ENCODE measurements at places on chromosomes 13 and 19.

GRCh38 chr13:110600261-110600819 is 15.0 kb upstream of the NAXD start:
- no peak for DNase-seq

DNA sequence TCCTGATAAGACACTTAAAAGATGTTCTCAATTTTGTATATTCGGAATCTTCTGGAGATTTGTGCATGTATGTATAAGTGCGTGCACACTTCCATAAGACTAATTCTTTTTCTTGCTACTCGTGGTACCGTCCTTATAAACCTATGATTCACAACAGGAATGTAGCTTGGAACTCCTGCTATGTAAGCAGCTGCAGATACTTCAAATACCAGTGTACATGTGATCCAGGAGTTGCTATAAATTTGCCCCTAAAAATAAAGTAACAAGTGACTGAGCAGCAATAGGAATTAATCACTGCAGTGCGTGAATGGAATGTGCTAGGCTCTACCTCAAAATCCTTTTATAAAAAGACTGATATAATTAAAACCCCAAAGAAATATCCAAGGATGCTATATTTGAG is 214.9 kb downstream of the KLF5 start:
- DNase-seq: no peak

DNA sequence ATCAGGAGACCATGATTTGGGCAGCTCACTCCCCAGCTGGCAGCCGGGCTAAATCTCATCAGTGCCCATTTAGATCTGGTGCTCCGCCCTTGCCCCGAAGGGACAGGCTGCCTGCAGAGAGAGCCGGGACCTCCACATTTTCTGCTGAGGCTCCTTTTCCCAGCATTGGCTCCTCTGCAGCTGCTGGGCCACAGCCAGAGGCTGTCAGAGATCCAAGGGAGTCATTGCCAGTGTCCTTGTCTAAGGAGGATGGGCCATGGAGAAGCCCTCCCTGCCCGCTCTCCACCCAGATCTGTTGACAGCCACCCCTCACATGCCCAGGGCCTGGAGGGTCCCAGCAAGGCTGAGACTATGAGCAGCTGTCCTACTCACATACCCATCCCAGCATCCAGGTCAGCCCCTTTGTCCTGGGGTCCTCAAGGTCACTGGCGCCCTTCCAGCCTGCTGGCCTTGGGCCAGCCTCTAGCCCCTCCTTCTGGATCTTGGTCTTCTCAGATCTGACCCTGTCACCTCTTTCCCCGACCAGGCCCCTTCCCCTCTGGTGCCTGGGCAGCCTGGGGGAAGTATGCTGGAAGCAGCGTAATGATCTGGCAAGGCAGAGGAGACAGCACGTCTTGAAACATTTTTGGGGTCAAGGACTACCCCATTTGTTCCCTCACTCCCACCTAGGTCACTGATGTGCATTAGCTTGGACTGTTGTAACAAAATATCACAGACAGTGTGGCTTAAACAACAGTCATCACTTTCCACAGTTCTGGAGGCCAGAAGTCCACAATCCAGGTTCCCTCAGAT is 7.9 kb downstream of the PIN1 start:
- no peak for DNase-seq

GRCh38 chr13:44903574-44903985 is 85.7 kb downstream of the NUFIP1 start:
- DNase-seq: no peak

DNA sequence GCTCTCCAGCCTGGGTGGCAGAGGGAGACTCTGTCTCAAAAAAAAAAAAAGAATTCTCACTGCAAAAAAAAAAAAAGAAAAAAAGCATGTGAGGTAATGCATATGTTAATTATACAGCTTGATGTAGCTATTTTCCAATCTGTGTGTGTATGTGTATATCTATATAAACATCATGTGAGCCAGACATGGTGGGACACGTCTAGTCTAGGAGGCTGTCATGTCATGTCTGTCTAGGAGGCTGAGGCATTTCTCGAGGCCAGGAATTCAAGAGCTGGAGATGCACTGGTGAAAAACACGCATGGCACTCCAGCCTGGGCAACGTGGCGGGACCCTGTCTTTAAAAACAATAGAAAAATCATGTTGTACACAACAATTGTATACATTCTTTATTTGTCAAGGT is 6.9 kb upstream of the SBK3 start:
- DNase-seq: no peak

- DNase-seq: peak; percentile 35
These were observed 919 bp downstream of the GTF3A start for GRCh38 chr13:27425158-27425917.

GRCh38 chr13:22009500-22009899 is 338.6 kb downstream of the FGF9 start:
- peak; percentile 9 for DNase-seq

DNA sequence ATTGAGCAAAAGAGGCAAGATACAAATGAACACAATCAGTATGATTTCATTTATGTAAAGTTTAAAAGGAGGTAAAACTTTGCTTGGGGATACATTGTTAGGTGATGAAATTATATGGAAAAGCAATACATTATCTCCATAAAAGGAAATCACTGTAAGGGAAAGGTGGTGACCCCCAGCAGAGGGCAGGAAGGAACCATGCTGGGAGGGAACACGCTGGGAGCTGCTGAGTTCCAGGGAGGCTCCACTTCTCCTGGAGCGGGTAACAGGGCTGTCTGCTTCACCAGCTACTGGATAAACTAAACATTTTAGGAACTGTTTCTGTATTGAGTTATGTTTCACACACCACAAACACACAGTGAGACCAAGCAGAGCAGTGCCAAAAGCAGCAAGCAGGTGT is 91.2 kb downstream of the KATNAL1 start:
- no peak for DNase-seq

DNA sequence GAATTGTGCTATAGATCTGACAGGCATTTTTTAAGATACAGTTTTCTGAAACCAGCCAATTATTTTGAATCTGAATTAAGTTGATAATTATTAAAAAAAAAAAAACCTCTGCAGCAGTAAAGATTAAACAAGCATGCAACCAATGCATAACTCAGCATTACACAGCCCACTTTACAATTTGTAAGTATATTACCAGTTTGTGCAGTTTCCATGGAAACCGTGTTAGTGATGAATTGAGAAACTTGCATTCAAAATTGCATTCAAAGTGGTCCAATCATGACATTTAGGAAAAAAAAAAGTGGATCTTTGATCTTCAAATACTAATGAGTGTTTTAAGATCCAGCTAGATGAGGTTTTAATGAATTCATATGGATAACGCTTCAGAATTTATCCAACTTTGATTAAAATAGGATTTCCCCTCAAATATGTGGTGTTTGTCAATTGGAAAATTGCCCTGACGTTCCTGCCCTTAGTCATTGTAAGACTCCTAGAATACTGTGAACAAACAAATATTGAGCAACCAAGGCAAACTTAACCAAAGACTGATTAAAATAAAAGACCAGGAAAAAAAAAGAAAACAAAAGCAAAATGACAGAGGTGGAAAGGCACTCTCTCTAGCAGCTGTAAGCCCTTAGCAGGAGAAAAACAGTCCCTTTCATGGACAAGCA is 314.8 kb upstream of the MAB21L1 start:
- no peak for DNase-seq

DNA sequence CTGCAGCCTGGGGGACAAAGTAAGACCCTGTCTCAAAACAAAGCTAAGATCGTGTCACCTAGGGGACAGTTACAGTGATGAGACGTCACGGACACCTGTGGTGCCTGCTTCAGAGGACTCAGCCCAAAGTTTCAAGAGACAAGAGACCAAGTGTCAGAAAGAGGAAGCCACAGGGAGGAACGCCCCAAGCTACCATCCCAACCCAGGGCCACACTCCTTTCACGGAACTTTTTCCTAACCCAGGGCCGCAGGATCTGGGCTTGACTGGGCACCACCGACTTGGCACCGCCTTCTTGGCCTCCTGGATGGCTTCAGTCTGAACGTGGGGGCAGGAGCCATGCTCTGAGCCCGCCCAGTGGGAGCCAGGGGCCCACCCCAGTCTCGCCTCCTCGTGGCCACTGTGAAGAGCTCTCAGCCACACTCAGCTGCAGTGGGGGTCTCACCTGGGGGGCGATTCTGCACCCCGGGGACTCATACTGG is 8.5 kb downstream of the MOB3A start:
- peak; percentile 77 for DNase-seq

DNA sequence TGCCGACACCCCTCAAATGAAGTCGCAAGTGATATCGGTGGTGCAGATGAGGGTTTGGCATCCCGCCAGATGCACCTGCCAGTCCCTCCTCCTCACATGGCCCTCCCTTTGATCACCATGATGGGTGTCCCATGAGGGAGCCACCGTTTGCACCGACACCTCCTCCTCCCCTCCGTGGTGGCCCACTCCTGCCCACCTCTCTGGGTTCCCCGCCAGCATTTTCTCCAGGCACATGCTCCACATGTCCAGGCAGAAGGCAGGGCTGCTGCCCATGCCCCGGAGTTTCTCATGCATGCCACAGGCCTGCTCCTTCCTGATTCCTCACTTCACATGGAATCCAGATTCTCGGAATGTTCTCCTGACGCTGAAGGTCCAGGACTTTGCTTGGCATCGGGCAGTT is 49.3 kb downstream of the COL4A2 start:
- DNase-seq: no peak

DNA sequence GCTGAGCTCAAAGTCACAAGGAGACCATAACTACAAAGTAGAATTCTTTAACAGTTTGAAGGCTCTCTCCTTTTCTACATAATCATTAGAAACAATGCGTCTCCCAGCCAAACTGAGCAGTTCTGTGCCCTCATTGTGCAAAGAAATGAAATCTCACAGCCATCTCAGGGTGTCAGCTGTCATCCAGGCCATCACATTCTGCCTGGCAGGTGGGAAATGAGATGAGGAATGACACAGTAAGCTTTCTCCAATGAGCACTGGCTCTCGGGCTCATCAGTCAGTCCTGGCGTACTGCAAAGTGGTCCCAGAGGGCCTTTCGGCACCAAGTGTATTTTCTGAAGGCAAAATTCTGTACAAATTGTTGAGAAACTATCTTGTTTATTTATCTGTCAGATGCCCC is 306.5 kb downstream of the KCTD12 start:
- no peak for DNase-seq

DNA sequence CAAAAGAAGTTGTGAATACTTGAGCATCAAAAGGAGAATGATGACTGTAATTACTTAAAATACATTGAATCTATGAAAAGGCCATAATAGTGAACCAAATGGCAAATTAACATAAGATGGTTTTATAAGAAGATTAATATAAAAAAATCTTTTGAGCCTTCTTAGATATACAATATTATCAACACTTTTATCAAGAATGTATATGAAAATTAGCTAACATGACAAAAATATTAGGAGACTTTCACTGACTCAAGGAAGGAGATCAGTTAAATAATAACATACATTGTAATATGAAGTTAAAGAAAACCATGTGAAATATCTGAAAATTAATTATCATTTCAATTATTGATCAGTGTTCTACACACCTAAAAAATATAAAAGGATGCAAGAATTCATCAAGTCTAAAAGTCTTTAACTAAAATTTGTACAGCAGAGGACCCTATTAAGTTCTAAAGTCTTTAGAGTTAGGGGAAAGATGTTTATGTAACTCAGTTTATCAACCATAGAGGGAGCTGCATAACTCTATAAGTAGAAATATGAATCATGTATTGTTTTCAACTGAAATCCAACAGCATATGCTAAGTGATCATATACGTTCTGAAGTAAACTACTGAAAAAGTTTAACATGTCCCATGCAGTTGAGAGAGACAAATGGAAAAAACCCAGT is 756.1 kb upstream of the MIR17HG start:
- no peak for DNase-seq

DNA sequence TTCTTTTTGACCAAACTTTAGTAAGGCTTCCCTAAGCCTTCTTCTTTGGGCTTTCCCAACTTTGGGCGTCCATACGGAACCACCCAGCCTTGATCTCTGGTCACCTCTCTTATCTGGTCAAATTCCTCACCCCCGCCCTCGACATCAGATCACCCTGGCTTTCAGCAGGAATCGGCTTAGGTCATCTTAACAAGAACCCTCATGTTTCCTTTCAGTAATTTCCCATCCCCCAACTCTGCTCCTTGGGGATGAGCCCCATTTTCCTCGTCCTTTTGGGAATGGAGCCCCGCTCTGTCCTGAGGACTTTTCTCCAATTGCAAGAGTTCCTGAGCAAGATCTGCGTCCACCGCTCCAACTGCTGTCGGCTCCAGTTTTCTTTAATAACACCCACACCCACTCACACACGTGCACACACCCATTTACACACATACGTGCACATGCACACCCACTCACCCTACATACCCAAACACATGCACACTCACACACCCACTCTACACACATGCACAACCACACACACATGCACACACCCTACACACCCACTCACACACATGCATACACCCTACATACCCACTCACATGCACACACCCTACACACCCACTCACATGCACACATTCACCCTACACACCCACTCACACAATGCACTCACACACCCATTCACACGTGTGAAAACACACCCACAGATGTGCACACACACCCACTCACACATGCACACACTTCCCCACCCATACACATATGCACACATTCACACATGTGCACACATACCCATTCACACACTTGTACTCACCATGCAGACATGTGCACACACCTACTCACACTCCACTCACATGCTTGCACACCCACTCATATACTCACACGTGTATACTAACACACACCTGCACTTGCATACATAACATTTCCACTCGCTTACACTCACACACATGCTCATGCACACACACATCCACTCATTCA is 87.0 kb upstream of the TM9SF2 start:
- no peak for DNase-seq

GRCh38 chr19:6278740-6279619 is 795 bp downstream of the MLLT1 start:
- DNase-seq: no peak

DNA sequence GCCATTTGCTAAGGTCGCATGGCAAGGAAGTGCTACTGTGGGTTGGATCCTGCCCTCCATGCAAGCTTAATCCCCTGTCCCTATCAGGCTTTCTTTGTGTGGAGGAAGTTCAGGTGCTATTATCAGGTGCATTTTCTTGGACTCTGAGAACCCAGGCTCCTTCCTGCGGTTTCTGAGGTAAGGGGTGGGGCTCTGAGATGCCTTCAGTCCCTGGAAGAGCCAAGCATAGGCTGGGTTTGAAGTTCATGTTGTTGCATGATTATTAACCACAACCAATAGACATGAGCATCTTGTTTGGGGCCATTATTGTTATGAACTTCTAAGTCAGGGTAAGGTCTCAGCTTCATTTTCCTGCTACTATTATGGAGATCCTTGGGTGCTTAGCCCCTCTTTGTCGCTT is 109.5 kb downstream of the NALCN start:
- DNase-seq: no peak

DNA sequence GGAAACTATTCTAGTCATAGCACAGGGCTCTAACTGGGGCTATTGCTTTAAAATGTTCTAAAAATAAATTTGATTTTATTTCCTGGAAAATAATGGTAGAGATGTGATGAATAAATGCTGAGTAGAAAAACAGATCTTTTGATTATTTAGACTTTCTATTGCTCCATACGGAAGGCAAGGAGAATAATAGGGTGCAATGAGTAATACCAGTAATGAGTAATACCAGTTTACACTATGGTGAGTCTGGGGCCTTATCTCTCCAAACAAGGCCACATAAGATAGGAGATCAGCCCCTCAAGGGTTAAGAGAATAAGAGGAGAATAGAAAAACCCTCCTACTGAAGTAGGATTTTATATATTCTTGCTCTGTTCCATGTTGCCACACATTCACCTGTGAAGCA is 390.4 kb downstream of the KLF5 start:
- DNase-seq: no peak

- no peak for DNase-seq
These were observed 145.2 kb upstream of the VSTM2B start for GRCh38 chr19:29380581-29380980.

Data from hematopoietic multipotent progenitor cell treated with erythropoietin and hydrocortisone succinate and interleukin-3 and kit ligand, for 4 days (in vitro differentiated cells).